ENCODE measurements at places on chromosomes 2 and 18. TPM values are rescaled to one million over a fixed set of nuclear protein-coding genes. Genes with fewer than 3 reads are reported as not detected.

GPR39 gene
- 0.28 TPM for total RNA-seq

VAMP8 gene
- 1.8 TPM for total RNA-seq

ADCY3 gene
- 42.3 TPM for total RNA-seq

HOXD4 gene
- total RNA-seq: 0.18 TPM

CNTNAP5 gene
- total RNA-seq: not detected

SPAST gene
- total RNA-seq: 20.1 TPM

UGT1A8 gene
- total RNA-seq: 0.71 TPM

TMEM247 gene
- not detected for total RNA-seq

RNF125 gene
- total RNA-seq: 0.28 TPM

DYNAP gene
- total RNA-seq: not detected

CASP10 gene
- total RNA-seq: 6.4 TPM

TUBA3E gene
- total RNA-seq: not detected

RNPEPL1 gene
- 7.4 TPM for total RNA-seq

AMER3 gene
- not detected for total RNA-seq

MYO5B gene
- 0.18 TPM for total RNA-seq

SPC25 gene
- total RNA-seq: 0.28 TPM

M1AP gene
- total RNA-seq: not detected

RPRM gene
- not detected for total RNA-seq

SFTPB gene
- not detected for total RNA-seq

C1GALT1C1L gene
- total RNA-seq: 0.57 TPM

SLC35F5 gene
- 189 TPM for total RNA-seq

CCDC141 gene
- under 0.01 TPM for total RNA-seq

PLB1 gene
- total RNA-seq: 1.4 TPM

DPP4 gene
- total RNA-seq: 251 TPM

CRACDL gene
- not detected for total RNA-seq

GAREM2 gene
- total RNA-seq: 0.65 TPM

DSG4 gene
- not detected for total RNA-seq

PSD4 gene
- 3.4 TPM for total RNA-seq

CD28 gene
- total RNA-seq: under 0.01 TPM

NT5DC4 gene
- not detected for total RNA-seq

SCN7A gene
- 0.14 TPM for total RNA-seq

SLC14A1 gene
- total RNA-seq: 27.6 TPM

RPE gene
- total RNA-seq: 58.5 TPM

ABCB11 gene
- total RNA-seq: not detected

DQX1 gene
- total RNA-seq: not detected

ZNF512 gene
- total RNA-seq: 12.4 TPM

TSHZ1 gene
- 4.8 TPM for total RNA-seq

HOXD11 gene
- 0.14 TPM for total RNA-seq

DNAH6 gene
- total RNA-seq: 0.09 TPM

HOXD12 gene
- not detected for total RNA-seq
